ENCODE measurements at places on chromosomes 12 and 14.

GRCh38 chr12:94488463-94488862, 28.8 kb upstream of the CEP83 start:
- DNase-seq = no peak

GRCh38 chr12:96982671-96983070, 75.6 kb downstream of the NEDD1 start:
- no peak for DNase-seq

DNA sequence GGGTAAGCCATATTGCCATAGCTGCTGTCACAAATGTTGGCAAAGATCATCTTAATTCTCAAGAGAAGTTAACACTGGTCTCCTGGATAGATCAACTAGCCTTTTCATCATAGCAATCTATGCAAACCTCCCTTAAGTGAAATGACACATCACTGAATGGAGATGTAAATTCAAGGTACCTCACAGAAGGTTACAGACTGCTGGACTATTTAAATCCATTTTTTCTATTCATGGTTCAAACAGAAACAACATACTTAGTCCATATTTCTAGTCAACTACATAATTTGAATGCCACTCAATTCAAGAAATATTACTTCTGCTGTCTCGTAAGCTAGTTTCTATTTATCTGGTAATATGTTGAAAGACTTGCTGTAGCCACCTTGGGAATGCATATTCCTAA, 748.3 kb downstream of the C12orf50 start:
- DNase-seq = no peak

DNA sequence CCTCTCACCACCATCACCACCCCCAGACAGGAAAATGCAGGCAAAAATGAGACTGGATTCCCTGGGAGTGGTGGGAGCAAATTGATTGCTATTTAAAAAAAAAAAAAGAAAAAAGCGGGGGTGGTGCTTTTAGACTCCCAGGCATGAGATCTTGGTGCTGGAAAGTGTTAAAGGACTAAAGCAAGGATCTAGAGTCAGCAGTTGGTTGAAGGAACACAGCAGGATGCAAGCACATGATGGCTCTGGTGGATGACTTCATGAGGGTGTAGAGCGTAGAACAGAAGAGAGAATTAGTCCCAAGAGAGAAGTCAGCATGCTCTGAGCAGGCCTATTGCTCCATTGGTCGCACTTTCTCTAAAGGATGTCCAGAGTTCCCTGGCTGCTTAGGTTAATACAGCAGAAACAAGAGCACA, 183.8 kb upstream of the HMGA2 start:
- DNase-seq = no peak

DNA sequence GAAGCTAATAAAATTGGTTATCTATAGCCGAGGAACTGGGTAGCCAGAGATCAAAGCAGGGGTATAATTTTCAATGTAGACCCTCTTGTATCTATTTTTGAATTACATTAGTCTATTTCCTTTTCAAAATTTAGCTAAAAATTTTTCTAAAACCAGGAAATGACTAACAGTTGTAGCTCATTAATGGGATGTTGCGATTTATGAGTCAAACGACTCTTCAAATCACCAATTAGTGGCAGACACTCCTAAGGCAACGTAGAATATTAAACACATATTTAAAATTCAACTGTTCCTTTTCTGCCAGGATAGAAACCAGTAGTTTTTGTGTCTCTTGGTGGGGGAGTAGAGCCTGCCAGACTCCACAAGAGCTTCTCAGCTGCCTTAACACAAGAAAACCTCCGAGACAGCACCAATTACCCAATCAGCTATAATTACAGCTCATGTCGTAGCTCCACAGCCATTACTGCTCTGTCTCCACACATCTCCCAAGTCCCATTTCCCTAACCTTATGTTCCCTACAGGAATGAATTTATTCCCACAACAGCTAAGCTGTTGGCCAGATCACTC, 26.9 kb downstream of the GCN1 start:
- no peak for DNase-seq

DNA sequence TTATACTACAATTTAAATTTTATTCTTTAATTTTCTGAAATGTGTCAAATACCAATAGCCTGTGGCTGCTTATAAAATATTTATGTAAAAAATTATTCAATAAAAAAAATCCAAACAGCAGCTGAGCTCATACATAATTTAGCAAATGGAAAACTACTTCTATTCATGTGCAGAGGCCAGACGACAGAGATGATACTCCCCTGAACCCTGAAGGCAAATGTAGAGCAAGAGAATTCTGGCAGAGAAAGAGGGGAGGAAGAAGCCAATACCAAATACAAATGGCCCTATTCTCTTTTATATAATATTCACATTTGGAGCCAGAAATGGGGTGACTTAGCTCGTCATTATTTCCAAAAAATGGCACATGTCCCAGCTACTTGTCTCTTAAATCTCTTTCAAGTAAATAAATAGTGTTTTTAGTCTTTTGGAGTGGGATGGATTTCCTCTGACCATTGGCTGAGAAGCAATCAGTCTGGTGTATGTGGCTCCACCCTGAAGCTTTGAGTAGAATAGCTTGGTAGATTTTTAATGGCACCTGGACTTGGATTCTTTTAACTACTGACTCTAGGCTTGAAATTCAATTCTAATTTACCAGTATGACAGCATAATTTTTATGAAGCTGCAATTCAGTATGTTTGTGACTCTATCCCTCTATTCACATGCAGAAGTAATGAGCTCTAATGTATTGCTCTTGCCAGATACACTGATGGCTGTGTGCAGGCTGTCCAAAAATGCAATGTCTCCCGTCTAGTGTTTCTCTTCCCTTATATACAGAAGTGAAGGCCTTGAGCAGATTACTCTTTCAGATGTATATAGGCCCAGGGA, 113.4 kb upstream of the SCAF11 start:
- DNase-seq = no peak

DNA sequence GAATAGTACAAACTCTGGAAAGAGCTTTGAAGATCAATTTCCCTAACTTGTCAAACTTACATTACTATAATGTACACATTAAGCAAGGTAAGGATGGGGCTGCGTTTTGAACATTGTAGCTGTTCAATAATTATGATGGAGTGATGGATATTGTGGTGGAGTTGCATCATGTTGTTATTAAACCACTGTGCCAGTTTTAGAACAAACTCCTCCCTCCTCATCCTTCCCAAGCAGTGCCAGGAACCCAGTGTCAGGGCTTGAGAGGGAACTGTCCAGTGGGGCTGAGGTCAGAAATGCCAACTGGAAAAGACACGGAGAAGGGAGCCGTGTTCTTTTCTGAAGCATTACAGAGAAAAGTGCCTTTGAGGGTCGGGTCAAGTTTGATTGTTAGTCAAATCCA, 31.9 kb upstream of the PAPOLA start:
- no peak for DNase-seq

Measured in effector memory CD4-positive, alpha-beta T cell (primary cell).